ENCODE measurements at places on chromosomes 7 and 10.
A peak's percentile ranks its signal among the peaks of the same experiment; 100 is the strongest.

DNA sequence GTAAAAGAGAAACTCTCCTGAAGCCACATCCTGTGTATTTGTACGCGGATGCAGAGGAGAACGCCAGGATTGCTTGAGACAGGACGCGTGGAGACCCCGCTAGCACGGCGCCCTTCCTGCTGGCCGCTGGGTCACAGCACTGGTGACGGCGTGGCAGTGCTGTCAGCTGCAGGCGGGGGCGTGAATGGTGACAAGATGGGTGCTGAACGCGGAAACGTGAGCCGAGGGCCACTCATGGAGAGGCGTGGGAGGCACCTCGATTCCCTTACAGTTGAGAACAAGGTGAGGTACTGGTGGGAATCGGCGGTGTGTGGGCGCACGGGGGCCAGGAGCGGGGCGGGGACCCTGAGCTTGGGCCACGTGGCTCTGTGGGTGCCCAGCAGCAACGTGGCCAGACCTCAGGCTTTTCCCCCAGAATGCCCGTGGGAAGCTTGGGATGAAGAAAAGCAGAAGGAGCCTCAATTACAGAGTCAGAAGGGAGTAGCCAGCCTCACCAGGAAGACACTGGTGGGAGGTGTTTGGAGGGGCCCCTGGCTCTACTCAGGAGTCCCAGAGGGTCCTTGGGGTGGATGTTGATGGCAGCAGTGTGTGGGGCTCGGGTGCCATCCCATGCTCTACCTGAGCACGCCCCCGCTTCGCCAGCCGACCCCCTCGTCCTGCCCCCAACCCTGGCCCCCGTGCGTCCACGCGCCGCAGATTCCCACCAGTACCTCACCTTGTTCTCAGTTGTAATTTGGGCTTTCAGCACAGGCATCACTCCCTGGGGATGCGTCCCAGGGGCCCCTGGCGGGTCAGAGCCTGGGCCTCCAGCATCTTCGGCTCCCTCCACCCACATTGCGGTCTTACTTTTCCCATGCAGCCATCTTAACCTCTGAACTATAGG lies 208.4 kb upstream of the TCERG1L start:
- no peak for DNase-seq

GRCh38 chr7:95863623-95864022 lies 91.3 kb downstream of the DYNC1I1 start:
- no peak for DNase-seq

- DNase-seq: no peak
Observed at GRCh38 chr10:25820874-25821273, 113.2 kb upstream of the MYO3A start.

DNA sequence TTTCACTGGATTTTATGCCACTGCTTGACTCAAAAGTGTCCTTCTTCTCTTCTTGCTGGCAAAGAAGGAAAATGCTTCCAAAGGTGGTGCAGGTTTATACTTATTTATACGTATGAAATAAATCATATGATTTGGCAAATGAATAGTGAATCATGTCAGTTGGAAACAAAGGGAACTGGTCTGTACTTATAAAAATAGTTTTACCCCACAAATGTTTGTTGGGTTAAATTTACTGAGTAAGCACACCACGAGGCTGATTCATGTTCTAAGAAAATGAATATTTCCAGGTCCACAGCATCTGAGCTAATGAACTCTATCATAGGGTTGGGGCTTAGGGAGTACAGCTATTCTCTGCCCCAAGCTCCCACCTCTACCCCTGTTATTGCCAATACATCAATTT lies 232.2 kb downstream of the TRIL start:
- DNase-seq: no peak

DNA sequence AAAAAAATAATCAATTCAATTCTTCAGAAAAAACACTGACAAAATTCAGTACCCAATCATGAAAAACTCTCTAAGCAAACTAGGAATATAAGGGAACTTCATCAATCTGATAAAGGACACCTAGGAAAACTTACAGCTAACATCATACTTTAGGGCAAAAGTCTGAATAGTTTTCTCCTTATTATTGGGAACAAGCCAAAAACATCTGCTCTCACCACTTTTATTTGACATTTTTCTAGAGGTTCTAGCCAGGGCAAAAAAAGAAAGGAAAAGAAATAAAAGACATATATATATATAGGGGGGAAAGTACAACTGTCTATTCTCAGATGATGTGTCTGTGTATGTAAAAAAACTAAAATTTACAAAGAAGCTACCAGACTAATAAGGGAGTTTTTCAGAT lies 19.0 kb downstream of the CDK6 start:
- DNase-seq: no peak

- no peak for DNase-seq
Observed at GRCh38 chr10:28575852-28576251, 42.9 kb downstream of the WAC start.

GRCh38 chr7:45173596-45174327 lies 16.2 kb downstream of the RAMP3 start:
- DNase-seq: no peak

DNA sequence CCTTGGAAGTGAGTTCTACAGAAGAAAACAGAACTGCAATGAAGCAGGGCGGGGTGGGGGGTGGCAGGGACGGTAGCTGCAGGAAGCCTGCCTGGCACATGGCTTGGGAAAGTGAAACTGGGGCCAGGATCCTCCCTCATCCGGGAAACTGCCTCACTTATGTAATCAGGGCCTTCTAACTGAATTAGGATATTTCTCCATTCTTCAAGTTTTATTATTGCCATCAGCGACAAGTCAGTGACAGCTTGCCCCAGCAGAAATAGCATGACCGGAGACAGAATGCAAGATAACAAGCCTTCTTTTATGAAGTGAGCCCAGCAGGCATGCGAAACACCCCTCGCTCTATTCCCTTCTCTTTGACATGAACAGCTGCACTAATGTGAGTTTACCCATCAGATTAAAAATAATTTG lies 77.5 kb upstream of the CACUL1 start:
- DNase-seq: peak; percentile 52

- no peak for DNase-seq
Observed at GRCh38 chr10:47283101-47283630, 16.8 kb upstream of the GDF10 start.

- no peak for DNase-seq
Observed at GRCh38 chr10:33453081-33454025, 118.9 kb upstream of the NRP1 start.
